ENCODE measurements at places on chromosomes 1 and 21. TPM values are rescaled to one million over a fixed set of nuclear protein-coding genes. Genes with fewer than 3 reads are reported as not detected.

DNA sequence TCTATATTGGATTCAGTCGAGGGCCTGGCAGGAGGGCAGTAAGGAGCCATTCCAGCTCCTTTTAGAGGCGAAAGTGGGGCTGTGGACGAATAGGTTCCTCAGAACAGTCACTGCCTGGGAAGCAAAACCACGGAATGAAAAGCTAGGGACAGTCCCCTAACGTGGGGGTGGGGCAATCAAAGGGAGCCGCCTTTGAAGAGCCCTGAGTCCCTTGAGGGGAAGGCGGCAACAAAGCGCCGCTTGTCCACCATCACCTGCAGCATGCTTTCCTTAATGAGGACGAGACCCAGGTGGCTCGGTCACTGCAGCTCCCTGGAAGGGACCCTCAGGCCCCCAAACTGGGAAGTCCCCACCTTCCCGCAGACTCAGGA, 184.7 kb downstream of the ETS2 start:
- no peak for DNase-seq

- no peak for DNase-seq
Measured at GRCh38 chr21:42515708-42516502, 2.3 kb downstream of the SLC37A1 start.

DNA sequence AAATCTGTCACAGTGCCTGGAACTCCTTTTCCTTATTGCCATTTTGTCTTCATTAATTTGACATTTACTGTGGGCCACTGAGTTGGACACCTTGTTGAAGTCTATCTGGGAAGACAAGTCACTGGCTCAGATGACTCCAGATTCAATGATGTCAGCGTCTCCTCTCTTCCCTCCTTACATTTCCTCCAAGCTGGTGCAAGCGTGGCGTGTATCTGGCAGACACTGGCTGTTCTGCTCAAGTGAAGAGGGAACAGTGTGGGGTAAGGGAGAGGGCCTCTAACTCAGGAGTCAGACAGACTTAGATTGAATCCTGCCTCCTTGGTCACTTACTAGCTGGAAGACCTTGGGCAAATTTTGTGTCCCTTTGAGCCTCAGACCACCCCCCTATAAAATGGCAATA, 8.7 kb upstream of the ZNF691 start:
- DNase-seq: no peak

- DNase-seq: no peak
Measured at GRCh38 chr1:105000793-105001192, 1251.1 kb downstream of the AMY1C start.

DNA sequence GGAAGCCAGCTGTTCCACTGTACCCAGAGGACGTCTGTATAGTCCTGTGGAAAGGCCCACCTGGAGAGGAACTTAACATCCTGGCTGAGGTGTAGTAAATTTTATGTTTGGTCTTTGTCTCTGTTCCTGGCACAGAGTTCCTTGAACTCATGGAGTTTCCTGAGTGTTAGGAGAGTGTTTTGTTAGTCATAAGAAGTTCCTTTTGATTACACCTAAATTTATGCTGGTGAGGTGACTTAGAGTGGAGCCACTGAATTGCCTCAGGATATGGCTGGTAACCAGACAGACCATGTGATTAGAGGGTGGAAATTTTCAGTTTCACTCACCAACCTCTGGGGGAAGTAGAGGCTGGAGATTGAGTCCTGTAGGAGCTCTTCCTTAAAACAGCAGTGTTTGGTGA, 57.9 kb downstream of the RASAL2 start:
- DNase-seq: no peak

- no peak for DNase-seq
Measured at GRCh38 chr1:50231209-50231608, 122.5 kb downstream of the ELAVL4 start.

DNA sequence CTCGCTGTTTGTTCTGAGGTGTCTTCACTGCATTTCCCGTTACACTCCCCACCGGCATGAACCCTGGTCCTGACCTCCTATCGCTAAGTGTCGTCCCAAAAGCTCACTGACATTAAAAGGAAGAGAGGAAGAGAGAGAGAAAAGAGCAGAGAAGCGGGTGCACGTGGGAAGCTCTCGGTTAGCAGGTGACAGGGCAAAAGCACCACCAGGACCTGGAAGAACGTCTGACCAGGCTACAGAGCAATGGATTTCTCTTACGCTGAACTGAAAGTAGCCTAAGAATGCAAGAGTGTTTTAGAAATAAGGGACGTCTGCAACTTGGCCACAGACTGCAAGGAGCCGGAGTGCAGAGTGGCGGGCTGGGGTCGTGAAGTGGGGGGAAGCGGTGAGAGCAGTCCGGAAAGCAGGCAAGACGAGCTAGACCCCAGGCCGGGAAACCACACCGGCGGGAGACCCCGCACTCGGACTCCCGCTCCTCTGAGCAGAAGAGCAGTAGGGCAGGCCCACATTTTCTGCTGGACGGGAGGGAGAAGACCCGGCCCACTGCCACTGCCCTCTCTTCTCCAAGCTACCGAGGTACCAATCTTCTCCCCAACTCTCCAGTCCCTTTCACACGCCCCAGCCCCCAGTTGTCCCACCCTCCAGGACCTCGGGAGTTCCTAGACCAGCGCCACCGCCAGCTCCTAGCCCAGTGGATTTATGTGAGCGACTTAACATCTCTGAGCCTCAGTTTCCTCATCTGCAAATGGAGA, 8.3 kb upstream of the MPZL1 start:
- DNase-seq: no peak

GRCh38 chr1:183219616-183220009, 33.5 kb downstream of the LAMC2 start:
- no peak for DNase-seq

- no peak for DNase-seq
Measured at GRCh38 chr1:31605908-31606427, 11.5 kb upstream of the HCRTR1 start.

DNA sequence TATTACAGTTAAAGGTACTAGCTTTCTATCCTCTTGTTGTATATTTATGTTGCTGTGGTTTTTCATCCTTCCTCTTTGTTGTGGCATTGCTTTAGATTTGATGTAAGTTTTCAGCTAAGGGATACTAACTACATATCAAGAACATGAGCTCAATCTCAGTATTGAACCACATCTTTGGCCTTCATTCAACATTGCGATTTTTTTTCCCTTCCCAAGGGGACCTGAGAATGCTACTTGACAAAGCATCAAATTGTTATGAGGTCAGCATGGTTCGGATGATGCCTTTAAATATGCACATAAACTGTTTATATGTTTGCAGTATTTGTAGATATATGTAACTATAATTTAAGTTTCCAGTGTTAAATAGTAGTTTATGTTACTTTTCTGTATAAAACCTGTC, 31.7 kb upstream of the GPR88 start:
- no peak for DNase-seq

GRCh38 chr1:43747736-43748135, 40.4 kb downstream of the ST3GAL3 start:
- no peak for DNase-seq

DNA sequence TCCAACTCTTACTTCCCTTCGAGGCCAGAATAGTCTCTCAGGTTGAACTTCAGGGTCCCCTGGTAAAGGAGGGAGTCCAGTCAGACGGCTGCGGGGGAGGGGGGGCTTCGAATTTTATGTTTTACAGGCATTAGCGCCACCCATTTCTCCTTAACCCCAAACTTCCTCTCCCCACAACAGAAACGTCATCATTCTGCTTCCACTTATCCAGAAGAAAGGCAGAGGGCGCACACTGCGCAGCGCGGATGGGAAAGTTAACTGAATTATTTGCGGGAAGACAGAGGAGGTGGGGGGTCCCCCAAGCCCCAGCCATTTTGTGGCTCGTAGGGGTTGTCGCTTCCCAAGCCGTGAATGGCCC, 529 bp upstream of the PRMT2 start:
- peak; percentile 84 for DNase-seq

DNA sequence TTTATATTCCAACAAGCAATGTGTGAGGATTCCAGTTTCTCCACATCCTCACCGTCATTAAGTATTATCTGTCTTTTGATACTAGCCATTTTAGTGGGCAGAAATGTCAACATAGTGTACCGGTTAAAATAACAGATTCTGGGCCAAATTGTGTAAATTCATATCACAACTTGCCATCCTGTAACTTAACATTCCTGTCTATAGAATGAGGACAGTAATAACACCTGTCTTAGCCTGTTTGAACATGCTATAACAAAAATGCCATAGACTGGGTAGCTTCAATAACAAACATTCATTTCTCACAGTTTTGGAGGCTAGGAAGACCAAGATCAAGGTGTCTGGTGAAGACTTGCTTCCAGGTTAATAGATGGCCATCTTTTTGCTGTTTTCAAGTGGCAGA, 491.1 kb downstream of the PTBP2 start:
- no peak for DNase-seq

GRCh38 chr1:171597203-171597602, 24.8 kb upstream of the MYOCOS start:
- DNase-seq: no peak

DNA sequence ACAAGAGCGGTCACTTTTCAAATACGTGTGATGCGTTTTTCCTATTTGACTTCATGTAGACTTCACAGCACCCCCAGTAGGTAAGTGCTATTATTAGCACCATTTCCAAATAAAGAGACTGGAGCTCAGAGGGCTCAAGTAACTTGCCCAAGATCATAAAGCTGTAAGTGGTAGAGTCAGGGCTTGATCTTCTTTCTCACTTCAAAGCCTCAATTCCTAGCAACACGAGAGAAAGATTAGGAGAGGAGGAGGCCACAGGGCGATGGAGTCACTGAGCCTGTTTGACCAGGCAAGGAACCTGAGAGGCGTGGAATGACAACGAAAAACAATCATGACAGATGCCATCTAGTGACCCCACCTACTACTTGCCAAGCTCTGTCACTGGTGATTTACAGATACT, 181.0 kb downstream of the FOXD2 start:
- peak; percentile 8 for DNase-seq

DNA sequence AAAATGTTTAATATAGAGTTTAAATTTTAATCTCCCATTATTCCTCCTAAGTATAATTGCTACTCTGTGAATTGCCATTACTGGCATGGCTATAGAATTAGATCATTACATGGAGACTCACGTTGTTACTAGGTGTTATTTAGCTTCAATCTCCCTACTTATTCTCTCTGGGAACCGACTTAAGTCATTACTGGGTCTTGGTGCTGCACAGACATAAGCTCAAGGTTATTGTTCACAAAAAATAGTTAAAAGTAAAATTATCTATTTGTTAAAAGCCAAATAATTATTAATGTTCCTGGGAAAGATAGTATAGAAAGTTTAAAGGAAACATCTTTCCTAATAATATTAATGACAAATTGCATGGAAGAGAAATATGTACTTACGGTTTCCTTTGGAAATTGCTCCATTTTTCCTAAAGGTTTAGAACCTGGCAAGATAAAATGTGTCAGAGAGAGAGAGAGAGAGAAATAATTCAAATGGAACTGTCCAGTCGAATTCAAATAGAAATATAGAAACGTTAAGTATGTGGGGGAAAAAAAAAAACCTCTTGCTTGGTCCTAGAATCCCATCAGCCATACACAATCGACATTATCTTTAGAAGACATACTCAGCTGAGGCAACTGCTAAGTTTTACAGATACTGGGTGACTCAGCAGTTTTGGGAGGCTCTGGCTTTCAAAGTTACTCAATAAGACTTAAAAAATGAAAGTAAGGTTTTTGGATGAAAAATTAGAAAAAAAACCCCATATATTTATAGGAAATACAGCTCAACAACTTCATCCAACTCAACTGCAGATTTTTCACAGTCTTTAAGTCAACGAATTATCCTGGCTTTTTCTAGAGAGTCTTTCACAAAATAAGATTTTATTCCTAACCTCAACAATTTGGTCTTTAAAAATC, at the start of gene SPTA1:
Gene SPTA1 (minus strand): TSS at position 605 of the 899 bp plus-strand sequence. CDS start 198 bp downstream, at position 407.
- no peak for DNase-seq

DNA sequence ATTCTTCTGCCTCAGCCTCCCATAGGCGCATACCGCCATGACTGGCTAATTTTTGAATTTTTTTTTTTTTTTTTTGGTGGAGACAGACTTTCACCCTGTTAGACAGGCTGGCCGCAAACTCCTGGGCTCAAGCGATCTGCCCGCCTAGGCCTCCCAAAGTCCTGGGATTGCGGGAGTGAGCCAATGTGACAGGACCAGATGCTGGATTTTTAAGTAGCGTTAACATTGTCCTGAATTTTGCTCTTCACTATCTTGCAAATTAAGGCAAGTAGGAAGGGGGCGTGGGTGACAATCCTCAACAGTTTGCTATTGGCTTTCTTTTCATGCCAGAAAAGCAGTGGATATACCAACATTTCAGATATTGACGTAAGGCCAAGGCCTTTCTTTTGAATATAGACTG, 49.7 kb upstream of the TSNAX start:
- no peak for DNase-seq

- no peak for DNase-seq
Measured at GRCh38 chr21:43196826-43197225, 28.0 kb downstream of the CRYAA start.

- no peak for DNase-seq
Measured at GRCh38 chr21:37757606-37758376, 158.5 kb downstream of the KCNJ6 start.

DNA sequence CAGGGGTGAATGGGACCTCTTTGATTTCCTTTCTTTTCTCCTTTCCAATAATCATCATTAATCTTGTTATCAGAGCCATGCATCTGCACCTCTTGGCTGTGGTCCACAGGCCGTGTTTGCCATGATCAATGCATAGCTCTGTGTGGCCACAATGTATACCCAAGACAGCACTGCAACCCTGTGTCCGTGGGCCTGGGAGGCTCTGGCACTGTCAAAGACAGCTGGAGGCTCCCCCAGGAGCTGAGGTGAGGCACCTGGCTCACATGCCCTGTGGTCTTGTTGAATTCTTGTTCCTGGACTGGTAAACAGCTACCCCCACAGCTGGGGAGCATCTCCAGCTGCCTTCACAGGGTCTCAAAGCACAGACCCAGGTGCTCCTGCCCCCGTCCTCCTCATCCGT, 67.2 kb upstream of the SELENON start:
- DNase-seq: no peak

DNA sequence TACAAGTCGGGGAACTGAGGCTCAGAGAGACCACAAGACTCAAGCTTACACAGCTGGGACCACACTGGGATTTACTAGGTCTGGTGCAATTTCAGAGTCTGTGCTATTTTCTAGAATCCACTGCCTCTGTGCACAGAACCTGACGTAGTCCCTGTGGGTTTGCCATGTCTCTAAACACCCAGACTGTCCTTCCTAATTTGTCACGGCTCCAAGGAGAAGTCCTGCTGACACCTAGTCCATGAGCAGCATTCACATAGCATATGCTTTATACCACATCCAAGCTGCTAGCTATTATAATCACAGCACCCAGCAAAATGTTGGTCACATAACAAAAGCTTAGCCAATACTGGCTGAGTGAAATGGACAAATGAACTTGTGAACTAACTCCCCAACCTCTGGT, 79.0 kb upstream of the HMGB4 start:
- no peak for DNase-seq

NCMAP gene
- 0.05 TPM for total RNA-seq

NTPCR gene
- total RNA-seq: 46.6 TPM

RGS7 gene
- 0.37 TPM for total RNA-seq

LDLRAD1 gene
- total RNA-seq: not detected

SLFNL1 gene
- 0.03 TPM for total RNA-seq

PDPN gene
- 36.0 TPM for total RNA-seq

C2CD4D gene
- not detected for total RNA-seq

VANGL2 gene
- total RNA-seq: 2.2 TPM

HJV gene
- not detected for total RNA-seq

PADI3 gene
- 3.6 TPM for total RNA-seq

OR6K3 gene
- not detected for total RNA-seq

AK4 gene
- 0.21 TPM for total RNA-seq

All from SJSA1 (cell line).